ENCODE measurements at places on chromosomes 2 and 18. TPM values are rescaled to one million over a fixed set of nuclear protein-coding genes. Genes with fewer than 3 reads are reported as not detected.

Gene MSTN
- not detected for polyA plus RNA-seq

Gene ZNF512
- 23.3 TPM for polyA plus RNA-seq

Gene MOGAT1
- polyA plus RNA-seq: not detected

Gene ZC3H6
- polyA plus RNA-seq: 11.3 TPM

Gene CPSF3
- polyA plus RNA-seq: 35.2 TPM
